CD4-positive, alpha-beta T cell treated with Interleukin-1 beta for 1 hour (primary cell): ENCODE measurements at places on chromosomes 3 and 15.

DNA sequence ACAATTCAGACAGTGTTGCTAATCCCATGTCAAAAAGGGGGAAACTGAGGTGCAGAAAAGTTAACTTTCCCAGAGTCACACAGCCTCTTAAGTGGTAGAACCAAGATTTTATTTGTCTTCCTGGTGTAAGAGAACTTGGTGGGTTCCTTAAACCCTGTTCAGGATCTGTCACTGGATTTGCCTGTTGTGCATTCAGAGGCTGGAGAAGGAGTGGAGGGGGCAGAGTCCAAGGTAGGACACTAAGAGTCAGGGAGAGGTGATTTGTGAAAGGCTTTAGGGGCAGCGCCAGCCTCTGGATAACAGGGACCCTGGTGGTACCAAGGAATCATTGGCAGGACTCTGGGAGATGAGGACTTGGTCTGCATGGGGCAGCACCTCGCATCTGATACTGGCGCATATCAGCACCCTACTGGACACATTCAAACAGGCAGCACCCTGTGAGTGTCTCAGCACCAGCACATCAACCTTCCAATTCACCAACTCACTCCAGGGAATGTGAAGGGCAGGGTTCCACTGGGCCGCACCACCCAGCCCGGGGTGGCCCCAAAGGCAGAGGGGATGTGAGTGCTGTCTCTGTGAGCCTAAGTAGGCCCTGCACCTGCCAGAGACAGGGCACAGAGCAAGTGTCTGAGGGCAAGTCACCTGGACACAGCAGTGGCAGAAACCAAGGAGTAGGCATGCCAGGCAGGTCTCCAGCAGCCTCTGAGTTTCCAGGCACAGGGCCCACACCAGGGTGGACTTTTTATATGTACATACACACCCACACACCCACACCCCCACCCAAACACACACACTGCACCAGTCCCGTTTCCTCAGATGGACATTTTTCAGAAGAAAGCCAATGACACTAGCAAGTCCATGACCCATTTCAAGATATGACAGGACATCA is 71.6 kb downstream of the LIPC start:
- DNase-seq, result no peak

DNA sequence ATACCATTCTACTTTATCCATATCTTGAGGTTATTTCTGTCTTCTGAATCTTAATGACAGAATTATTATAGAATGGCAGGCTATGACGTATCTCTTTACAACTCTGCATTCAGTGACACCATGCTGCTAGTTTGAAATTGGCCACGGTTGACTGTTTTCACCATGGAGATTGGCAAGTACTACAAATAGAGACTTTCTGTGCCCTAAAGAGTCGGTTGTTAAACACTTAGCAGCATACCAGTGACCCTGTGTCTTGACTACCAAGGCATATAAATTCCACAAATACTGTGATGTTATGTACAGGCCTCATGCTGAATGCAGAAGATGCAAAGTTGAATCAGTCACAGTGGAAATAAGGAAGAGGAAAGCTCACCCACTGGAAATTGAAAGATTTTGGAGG is 67.0 kb upstream of the CADPS start:
- no peak for DNase-seq

DNA sequence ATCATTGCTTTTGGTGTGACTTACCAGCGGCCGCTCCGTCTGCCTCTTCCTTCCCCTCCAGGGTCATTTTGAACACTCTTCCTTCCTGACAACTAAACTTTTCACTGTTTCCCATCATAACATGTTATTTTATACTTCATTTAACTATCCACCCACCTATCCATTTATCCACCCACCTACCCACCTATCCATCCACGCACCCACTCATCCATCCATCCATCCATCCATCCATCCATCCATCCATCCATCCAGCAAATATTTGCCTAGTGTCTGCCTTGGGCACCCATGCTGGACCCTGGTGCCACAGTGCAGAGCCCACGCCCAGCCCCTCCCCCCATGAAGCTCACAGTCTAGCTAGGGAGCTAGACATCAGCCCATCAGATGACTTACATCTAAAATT is 254.9 kb downstream of the TLE3 start:
- DNase-seq, result no peak

DNA sequence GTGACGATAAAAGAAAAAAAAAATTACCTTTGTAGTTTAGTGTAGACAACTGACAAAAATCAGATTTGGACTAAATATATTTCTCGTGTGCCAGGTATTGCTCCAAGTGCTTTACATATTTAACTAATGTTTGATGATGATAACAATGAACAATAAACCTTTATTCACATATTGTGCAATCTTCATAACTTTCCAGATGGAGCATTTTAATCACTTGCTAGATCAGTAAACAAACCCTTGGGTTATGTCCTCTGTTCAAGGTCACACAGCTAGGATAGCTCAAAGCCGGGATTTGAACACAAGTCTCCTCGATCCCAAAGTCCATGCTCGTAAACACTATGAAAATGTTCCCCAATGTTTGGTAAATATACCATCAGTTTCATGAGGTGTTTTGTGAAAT is 14.5 kb downstream of the NCEH1 start:
- DNase-seq, result no peak

- DNase-seq, result no peak
Observed at GRCh38 chr3:63576846-63577245, 75.6 kb upstream of the SNTN start.

DNA sequence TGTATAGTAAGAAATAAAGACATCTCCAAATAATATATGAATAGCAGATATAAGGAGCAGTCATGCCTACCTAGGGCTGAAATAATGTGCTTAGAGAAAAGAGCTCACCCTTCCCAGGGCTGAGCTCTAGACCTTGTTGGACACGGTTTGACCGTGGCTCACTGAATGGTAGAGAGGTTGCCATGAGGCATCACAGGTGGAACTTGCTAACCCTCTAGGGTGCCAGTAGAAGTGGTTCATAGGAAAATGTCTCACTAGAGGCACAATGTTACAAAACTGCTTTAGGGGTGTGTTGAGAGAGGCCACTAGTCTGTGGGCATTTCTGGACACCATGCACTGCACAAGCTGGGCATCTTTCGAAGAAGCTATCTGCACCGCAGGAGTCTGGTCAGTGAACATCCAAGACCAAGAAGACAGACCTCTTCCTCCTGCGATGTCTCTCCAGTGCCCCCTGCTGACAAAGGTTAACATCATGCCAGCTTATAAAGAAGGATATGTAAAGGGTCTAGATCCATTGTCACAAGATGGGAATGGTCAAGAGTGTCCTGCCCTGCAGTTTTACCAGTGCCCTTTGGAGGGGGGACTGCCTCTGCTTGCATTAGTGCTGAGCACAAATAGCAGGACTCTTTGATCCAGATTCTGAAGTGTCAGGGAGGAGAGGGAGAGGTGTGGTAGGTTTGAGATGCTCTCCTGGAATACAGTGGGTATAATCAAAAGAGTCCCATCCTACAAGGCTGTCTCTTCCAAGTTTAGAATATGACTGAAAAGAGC is 266.8 kb downstream of the ZNF385D start:
- no peak for DNase-seq
